Islet precursor cell (in vitro differentiated cells): ENCODE measurements at places on chromosomes 7 and 10.

- no peak for DNase-seq
Observed at GRCh38 chr7:131124001-131124629, 203.6 kb upstream of the MKLN1 start.

DNA sequence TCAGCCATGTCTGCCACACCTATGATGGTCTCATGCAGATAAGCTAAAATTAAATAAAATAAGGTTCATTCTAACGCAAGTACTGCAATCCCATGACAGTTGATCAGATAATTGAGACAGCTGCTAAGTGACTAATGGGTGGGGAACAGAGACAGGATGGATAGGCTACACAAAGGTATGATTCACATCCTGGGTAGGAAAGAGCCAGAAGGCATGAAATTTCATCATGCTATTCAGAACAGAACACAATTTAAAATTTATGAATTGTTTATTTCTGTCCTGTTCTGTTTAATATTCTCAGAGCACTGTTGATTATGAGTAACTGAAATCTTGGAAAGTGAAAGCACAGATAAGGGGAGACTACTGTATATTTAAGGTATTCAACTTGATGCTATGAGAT lies 381.8 kb upstream of the SORCS1 start:
- no peak for DNase-seq

DNA sequence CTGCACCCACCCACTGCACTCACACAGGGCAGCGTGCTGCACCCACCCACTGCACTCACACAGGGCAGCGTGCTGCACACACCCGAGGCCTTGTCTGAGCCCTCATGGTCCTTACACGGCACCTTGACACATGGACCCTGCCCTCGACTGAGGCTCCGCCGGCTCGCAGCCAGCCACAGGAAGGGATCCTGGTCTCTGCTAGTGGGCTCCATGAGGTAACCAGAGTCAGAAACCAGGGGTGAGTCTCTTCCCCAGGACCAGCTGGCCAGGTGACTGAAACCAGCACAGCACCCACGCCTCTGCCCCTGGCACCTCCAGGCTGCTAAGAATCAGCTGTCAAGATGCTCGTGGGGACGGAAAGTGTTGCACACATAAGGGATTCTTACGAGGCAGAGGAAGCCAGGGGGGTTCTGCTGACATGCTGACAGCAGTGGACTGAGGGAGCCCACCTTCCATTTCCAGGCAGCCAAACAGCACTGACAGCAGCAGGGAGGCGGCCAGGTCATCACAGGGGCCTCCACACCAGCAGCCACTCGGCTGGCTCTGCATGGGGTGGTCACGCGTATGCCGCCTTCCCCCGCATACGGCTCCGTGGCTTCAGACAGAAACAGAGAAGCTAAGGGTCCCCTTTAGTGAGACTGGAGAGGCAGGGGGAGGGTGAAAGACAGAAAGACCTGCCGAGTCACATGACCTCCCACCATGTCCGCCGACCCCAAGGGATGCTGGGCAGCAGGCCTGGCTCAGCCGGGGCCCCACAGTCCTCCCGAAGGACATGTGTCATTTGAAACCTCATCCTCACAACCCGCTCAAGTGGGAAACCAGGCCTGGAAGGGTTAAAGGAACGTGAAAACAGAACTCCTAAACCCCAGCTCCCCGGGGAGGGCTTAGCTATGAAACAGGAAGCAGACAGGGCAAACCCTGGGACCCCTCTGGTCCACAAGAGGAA lies 34.2 kb downstream of the GPER1 start:
- no peak for DNase-seq

DNA sequence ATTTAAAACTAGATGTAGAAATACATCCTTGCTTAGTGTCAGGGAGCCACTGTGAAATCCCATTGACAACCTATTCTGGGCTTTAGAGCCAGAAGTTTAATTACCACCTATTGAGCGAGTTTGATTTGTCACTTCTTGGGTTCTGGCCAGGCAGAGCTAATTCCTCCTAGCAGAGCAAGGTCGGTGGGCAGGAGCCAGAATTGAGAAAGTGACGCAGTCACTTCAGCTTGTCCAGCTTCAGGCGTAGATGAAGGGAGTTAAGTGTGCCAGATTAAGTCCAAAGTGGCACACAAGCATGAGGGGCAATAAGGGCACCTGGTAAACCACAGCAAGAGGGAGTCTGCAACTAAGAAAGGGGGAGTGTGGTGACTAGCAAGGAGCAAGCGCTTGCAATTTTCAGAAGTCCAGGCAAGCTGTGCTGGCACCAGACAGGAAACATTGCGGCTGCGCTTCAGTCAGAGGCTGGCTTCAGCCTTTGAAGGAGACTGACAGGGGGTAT lies 119.4 kb downstream of the ST7 start:
- DNase-seq, result no peak
